Bronchial epithelial cell (primary cell): ENCODE measurements at places on chromosomes 6 and 20.

- peak; percentile 63 for DNase-seq
Measured at GRCh38 chr6:121430514-121431460, 4.7 kb upstream of the GJA1 start.

DNA sequence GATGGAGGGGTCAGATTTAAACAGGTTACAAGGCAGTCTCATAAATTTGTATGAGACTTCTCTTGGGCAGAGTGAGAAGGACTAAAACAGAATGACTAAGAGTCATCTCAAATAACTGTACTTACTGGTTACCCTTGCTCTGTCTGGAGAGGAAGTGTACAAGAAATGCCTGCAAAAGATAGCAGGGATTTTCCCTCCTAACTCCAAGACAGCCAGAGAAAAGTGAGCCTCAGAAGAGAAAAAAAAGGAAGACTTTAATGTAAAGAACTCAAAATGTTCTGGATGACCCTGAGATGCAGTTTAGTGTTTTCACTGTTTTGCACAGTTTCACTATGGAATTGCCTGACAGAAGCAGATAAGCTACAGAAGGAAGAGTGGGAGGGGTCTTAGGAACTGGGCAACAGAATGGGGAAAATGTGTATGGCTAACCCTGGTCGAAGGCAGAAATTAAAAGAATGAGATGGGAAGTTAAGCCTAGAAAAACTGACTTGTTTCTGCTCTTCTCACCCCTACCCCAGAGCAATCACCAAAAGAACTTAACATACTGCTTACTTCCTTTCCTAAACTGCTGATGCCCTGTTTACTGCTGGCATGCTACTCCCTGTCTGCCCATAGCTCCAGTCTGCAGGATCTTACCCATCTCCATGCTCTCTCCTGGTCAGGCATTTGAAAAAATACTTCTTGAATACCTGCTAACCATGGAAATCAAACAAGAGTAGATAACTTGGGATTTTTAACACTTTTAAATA, 98.1 kb upstream of the MARCKS start:
- DNase-seq, result peak; percentile 62

DNA sequence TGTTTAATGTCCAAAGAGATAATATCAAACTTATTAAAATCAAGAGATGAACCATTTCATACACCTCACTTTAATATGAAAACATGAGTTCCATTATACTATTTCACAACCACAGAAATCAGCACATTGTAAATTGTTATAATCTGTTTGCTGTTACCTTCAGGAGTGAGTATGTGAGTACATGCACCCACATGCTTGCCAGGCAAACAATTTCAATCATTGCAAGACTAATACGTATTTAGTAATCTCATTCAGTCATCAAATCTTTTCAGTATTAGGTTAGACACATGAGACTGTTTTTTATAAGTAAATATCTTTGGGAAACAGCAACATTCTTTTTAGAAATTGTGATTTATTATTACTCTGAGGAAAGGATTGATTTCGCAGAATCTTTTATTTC, 9.3 kb upstream of the EPM2A start:
- DNase-seq, result peak; percentile 93

GRCh38 chr6:148395583-148396101, 53.0 kb downstream of the SASH1 start:
- no peak for DNase-seq

GRCh38 chr6:25232479-25232878, 46.7 kb upstream of the CARMIL1 start:
- DNase-seq, result no peak

- DNase-seq, result no peak
Measured at GRCh38 chr6:31882344-31882743, 3.5 kb upstream of the SLC44A4 start.

GRCh38 chr6:50884364-50884763, 65.7 kb downstream of the TFAP2B start:
- DNase-seq, result no peak

DNA sequence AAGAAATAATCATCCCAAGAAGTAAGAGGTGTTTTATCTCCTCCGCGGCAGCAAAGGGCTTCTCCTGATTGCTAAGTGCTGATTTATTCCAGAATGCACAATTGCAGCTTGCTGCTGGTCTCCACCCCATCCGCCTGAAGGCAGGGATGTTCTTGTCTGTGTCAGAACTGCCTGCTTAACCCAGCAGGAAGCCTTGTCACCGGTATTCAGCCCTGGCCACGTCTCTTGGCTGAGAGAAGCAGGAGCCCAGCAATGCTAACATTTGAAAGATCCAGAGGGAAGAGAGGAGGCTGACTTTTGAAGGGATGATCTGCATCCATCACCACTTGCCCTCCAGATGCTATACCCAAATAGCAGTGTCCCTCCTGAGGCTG, 4.2 kb downstream of the SCML4 start:
- DNase-seq, result peak; percentile 58

GRCh38 chr20:60237981-60238380, 279.8 kb downstream of the CDH26 start:
- no peak for DNase-seq

- DNase-seq, result no peak
Measured at GRCh38 chr20:41119614-41120561, 17.5 kb upstream of the PLCG1 start.

DNA sequence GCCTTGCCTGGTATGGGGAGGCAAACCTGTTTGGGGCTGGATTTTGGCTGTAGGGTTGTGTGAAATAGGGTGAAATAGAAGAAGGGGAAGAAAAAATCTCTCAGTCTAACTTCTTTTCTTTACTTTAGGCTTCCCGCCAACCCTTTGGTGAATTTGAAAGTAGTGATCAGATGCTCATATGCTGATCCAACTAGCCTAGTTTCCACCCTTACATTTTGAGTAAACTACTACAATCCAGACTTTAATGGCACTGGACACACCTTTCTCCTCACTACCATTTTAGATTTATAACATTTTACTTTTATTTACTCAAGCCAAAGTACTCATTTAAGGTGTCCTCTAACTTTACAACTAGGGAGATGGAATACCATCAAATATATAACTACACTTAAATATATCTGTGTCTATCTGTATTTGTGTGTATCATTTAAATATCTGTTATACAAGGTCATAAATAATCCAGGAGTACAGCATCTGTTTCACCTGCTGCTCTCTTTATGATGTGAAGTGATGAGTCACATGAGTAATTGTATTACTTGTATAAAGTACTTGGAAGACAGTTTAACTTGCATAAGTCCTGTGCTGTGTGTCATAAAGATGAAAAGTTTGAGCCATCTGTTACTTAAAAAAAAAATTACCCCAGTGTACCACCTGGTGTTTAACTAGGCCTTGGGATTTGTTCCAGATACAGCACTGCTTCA, 172.1 kb downstream of the CDKAL1 start:
- DNase-seq, result peak; percentile 75

GRCh38 chr6:107868867-107869611, 44.9 kb upstream of the SCML4 start:
- DNase-seq, result no peak

DNA sequence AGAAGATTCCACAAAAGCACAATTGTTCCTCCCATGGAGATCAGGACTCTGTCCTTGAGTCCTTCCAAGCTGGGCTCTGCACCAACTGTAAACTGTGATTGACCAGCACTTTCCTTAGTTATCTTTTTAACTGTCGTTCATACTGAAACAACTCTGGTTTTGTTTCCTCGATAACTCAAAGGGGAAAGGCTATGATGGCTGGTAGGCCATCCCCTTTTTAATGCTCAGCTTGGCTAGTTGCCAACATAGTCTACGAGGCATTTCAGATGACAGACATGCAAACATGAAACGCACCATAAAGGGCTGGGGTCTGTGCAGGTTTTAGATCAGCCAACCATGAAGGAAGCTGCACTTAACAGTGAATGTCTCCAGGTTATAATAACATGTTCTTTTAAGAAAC, 497.1 kb upstream of the ARID1B start:
- no peak for DNase-seq

DNA sequence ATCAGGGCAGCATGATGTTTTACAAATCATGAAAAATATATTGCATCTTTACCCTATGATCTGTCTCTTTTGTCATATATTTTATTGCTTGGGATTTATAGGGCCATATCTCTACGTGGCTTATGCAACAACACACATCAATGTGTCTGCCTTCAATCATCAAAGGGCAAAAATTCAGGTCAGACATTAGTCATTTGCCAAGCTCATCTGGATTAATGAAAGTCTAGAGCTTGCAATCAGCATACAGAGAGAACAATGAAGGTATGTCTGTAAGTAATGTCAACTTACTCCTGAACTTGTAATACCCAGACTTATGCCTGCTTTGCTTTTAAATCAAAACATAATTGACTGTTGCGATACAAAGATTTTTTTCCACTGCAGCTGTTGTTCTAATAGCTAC, 282.7 kb downstream of the HAO1 start:
- DNase-seq, result peak; percentile 70

DNA sequence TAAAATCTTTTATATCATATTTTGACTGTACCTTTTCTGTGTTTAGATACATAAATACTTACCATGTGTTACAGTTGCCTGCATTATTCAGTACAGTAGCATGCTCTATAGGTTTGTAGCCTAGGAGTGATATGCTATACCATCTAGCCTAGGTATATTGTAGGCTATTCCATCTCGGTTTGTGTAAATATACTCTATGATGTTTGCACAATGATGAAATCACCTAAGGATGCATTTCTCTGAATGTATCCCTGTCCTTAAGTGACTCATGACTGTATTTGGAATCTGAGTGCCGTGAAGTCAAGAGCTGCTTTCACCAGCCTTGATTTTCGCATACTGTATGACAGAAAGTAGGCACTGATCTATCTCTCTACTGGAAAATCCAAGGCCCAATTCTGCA, 129.9 kb downstream of the UTRN start:
- peak; percentile 95 for DNase-seq

DNA sequence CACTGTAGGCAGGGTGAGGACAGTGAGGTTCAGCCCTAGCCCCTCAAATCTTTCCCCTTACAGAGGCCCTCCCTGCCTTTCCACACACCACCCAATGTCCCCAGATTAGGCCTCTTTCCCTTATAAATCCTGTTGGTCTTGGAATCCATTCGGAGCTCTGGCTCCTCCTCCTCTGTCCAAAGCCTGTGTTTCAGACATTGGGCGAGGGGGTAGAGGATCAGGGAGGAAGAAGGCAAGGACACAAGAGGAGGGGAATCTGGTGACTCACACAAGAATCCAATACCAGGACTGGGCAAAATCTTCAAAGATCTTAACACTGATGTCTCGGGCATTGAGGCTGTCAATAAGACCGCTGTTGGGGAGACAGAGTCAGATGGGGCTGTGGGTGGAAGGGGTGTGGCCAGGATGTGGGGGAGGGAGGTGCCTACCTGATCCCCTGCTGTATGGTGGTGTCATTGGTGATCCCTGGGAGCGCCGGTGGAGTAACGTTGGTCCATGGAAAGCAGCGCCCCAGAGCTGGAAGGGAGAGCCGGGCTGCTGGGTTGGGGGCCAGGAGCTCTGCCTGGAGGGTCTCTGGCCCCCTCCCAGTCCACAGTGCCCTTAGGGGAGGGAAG, 7.6 kb downstream of the SLC44A4 start:
- DNase-seq, result no peak
